ENCODE measurements at places on chromosomes 7 and 10.
A peak's percentile ranks its signal among the peaks of the same experiment; 100 is the strongest.

- DNase-seq = no peak
Observed at GRCh38 chr10:127452568-127452967, 96.5 kb upstream of the NPS start.

- DNase-seq = no peak
Observed at GRCh38 chr10:72254813-72255568, 18.7 kb upstream of the DDIT4 start.

DNA sequence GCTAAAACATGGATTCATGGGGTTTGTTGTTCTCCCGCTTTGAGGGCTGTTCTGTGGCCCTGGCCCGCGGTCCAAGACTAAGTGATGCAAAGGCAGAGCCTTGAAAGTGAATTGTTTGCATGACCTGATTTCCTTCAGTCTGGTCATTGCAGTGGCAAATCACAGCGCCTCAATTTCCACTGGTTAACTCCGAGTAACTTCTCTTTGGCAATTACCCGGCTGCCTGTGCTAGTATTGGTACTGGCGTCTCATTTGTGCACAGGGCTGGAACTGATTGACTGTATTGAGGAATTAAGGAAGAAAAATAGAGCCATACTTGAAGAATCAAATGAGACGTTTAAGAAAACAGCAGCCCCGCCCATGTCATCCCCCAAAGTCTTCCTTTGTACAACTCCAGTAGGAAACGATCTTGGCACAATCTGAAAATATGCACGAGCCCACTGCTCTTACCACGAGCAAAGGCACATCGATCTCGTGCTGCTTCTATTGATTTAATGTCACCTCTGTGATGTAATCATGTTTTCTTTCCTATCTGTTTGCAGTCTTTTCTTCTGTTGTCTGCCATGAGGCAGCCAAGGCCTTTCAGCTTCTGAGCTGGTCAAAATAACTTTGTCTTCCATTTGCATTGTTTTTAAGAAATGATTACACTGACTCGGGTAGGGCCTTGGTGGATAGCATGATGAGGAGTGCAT is 60.6 kb upstream of the SHH start:
- DNase-seq = no peak

DNA sequence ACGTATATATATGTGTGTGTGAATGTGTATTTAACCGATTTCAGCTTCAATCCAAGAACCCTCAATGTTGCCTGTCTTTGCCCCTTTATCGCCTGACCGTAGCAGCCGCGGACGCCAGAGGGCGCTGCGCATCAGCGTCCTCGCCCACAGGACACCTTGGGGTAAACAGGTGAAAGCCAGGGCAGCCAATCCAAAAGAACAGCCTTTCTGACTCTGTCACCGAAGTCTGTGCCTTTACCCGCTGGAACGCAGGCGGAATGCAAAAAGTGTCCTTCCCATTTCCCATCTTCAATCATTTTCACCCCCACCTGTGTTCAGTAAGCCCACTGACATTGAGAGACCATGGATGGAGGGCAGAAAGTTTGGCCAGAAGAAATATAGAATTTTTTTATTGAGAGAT is 3.6 kb downstream of the NXPH1 start:
- peak; percentile 3 for DNase-seq

DNA sequence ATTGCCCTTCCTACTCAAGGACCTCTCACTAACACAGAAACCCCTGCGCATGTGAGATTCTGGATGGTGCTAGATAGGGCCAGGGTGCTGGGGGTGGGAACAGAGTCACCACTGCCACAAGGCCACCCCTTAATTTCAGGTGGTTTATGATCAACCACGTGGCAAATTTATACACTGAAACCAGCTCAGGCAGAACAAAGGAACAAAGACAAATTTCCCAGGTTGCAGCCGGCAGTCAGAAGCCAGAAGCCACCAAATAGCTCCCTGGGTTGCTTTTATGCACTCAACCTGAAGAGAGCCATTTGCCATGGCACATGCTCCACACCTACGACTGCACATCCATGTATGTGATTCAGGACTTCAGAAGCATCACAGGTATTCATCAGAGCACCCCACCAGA is 2.5 kb downstream of the VOPP1 start:
- DNase-seq = no peak

- no peak for DNase-seq
Observed at GRCh38 chr10:122021379-122021778, 32.4 kb downstream of the TACC2 start.

GRCh38 chr7:42877862-42878261 is 34.0 kb downstream of the C7orf25 start:
- no peak for DNase-seq

DNA sequence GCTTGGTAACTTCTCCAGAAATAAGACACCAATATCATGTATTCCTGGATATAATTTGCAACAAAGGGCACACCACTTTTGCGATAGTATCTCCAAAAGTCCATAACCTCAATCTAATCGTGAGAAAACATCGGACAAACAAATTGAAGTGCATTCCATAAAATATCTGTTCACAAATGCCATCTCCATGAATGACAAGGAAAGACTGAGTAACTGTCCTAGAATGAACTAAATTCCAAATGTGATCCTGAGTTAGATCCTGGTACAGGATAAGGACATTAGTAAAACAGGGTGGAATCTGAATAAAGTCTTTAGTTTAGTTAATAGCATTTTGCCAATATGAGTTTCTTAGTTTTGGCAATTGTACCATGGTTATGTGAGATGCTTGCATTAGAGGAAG is 384.2 kb downstream of the SUGCT start:
- DNase-seq = no peak

DNA sequence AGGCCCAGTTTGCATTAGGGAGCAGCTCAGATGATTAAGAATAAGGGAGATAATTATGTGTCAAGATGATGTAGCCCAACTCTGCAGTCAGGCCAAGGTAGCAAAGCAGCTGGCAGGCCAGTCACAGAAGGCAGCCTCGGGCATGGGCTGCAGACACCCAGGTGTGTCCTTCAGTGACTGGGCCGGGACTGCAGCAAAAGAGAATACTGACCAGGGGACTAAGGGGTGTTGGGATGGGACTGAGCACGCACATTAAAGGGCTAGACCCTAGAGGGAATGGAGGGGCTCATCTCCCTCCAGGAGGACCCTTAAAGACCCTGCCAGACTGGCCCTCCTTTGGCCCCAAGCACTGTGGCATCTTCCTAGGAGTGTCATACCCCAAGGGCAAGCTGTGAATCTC is 38.7 kb downstream of the PAX2 start:
- no peak for DNase-seq

All from T-helper 1 cell (primary cell).